Activated naive CD4-positive, alpha-beta T cell treated with anti-CD3 and anti-CD28 coated beads for 36 hours (primary cell): ENCODE measurements at places on chromosomes 6 and 20. TPM values are rescaled to one million over a fixed set of nuclear protein-coding genes. Genes with fewer than 3 reads are reported as not detected.

Gene PHACTR3
- total RNA-seq = not detected

Gene MRPS26
- total RNA-seq = 52.4 TPM

Gene PTCRA
- not detected for total RNA-seq

Gene NOX3
- total RNA-seq = not detected

Gene GSTA2
- not detected for total RNA-seq

Gene RPN2
- 102 TPM for total RNA-seq

Gene FOXA2
- total RNA-seq = not detected

Gene KIF13A
- not detected for total RNA-seq

Gene GPR6
- total RNA-seq = not detected

Gene PPP1R16B
- 40.0 TPM for total RNA-seq

Gene CCN6
- 0.21 TPM for total RNA-seq

Gene UNC5CL
- total RNA-seq = 2.3 TPM

Gene DYNLRB1
- 81.9 TPM for total RNA-seq

Gene SPATA2
- total RNA-seq = 7.3 TPM

Gene VTA1
- 57.3 TPM for total RNA-seq

Gene GGTLC1
- total RNA-seq = not detected

Gene CDSN
- total RNA-seq = not detected

Gene CAGE1
- 0.25 TPM for total RNA-seq

Gene AIF1
- 120 TPM for total RNA-seq

Gene OOEP
- total RNA-seq = 0.31 TPM
